Left lung (tissue), 14 donors: ENCODE measurements at places on chromosomes 5 and 9. TPM values are rescaled to one million over a fixed set of nuclear protein-coding genes. Genes with fewer than 3 reads are reported as not detected.

DNA sequence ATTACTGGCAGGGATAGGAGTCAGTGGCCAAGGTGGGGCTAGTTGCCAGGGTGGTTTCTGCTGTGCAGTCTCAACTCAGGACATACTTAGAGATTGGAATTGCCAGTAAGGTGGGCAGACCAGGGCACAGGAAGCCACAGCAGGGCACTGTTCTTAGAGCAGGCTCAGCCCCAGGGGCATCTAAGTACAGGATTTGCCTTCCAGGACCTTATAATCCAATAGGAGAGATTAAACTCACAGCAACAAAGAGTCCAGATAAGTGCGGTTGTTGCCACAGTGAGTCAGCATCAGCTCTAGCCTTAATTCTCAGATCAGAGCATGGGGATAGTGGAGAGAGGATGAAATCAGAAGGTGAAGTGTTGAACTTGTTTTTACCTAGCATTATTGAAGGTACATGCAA, 265.8 kb upstream of the TRPC7 start:
- DNase-seq: no peak

GRCh38 chr5:73394610-73395009, 54.0 kb downstream of the FOXD1 start:
- DNase-seq: no peak

GRCh38 chr9:108445431-108446071, 410.2 kb downstream of the ACTL7B start:
- DNase-seq: no peak

- DNase-seq: no peak
These were observed 7.4 kb upstream of the CEL start for GRCh38 chr9:133054194-133054890.

DNA sequence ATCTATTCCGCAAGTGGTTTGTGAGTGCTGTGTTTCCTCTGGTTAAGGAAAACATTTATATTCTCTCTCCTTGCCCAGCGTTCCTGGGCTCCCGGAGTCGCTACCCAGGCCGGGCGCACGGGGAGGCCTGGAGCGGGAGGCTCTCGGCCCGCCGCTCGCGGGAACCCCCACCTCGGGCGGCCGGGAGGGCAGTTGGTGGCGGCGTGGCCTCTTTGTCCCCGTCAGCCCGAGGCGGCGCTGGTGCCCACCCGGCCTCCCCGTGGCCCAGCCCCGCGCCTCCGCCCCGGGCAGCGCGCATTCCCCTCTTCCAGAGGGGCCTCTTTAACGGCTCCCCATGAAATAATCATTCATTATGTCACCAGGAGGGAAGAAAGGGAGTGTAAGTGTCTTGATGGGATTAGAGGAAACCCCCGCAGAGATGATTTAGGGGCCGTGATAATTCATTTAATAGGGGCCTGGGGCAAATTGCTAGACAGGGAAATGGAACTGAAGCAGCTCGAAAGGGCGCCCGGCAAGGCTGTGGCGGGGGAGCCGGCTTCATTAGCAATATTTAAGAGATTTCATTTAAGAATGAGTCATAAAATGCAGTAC, 181.9 kb upstream of the TBCA start:
- DNase-seq: no peak

- DNase-seq: no peak
These were observed 73.0 kb upstream of the SPOCK1 start for GRCh38 chr5:137572042-137572695.

DNA sequence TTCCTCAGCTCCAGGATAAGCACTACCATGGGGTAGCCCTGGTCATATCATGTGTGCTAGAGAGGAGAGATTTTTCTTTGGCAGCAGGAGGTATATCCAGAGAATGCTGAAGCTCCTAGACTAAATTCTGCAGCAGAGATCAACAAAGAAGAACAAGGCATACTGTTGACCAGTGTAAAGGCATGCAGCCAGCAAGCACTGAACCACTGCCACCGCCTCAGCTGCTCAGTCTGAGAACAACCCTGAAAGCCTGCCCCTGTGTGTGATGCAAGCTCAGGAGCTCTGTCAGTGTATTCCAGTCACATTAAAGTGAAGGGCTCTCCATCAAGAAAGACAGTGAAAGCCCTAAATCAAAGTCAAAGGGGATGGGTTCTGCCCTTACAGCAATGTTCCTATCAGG, 439.5 kb upstream of the CD180 start:
- DNase-seq: peak; percentile 26

- no peak for DNase-seq
These were observed 13.8 kb upstream of the PLEKHG4B start for GRCh38 chr5:77957-78804.

DNA sequence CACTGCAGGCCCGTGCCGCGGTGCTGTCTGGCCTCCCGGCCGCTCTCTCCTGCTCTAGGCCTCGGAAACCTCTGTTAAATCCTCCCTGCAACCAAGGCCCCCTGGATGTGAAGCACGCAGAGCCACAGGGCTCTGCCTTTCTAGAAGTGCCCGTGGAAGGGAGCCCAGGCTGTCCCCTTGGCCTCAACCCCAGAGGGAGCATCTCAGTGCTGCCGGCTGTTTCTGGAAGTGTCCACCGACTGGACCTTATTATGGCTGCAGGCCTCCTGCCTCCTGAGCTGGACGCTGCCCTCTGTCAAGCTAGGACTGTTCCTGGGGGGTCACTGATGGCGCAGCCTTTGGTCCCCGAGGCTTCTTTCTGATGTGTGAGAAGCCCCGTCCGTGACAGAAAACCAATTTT, 40.4 kb upstream of the PHYKPL start:
- DNase-seq: no peak

RGS3 gene
- 77.1 TPM for polyA plus RNA-seq

PAM gene
- polyA plus RNA-seq: 106 TPM

TCF7 gene
- 17.5 TPM for polyA plus RNA-seq
